ENCODE measurements at places on chromosomes 16 and 17.

GRCh38 chr16:49471038-49471727, 97.6 kb downstream of the C16orf78 start:
- no peak for DNase-seq

DNA sequence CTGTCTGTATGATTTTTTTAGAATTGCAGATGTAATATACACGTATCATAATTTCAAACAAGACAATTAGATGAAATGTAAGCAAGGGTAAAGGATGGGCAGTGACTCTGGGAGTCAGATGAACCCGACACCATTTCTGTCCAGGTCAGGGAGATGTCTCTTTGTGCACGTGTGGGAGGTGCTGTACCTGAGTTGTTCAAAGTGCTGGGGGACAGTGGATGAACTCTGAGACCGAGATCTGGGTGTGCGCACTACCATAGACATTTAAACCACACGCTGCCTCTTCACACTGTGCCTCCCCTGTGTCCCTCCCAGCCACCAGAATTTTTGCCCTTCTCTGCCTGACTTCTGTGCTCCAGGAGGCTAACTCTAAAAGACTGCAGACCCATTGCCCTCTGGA, 5.9 kb upstream of the RGS9 start:
- DNase-seq: no peak

DNA sequence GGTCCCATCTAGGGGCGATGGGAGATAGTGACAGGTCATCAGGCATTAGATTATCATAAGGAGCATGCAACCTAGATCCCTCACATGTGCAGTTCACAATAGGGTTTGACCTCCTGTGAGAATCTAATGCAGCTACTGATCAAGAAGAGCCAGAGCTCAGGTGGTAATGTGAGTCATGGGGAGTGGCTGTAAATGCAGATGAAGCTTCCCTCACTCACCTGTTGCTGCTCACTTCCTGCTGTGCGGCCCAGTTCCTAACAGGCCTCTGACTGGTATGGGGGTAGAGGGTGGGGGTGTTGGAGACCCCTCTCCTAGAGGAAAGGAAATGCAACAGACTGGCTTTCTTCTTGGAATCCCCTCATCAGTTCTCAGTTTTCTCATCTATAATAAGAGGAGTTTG, 131.4 kb downstream of the CA10 start:
- DNase-seq: no peak

- no peak for DNase-seq
Measured at GRCh38 chr17:68353111-68353521, 61.8 kb downstream of the ARSG start.

- no peak for DNase-seq
Measured at GRCh38 chr17:48644910-48645557, 18.9 kb upstream of the HOXB9 start.

DNA sequence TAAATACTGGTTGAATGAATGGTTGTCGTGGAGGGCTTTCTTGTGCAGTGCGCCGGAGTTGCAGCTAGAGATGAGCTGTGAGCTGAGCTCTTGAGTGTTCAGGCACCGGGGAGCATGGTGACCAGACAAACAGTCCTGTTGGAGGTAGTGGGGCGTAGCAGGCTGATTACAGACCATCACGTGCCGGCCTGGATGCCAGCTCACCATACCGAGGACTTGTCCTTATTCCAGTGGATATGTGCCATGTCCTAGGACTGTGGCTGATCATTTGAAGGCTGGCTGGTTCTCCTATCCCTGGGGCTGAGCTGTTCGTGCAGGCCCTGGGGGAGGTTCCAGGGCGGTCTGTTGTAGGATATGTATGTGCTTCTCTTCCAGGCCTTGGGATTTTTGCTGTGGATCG, 60.0 kb downstream of the ABCC1 start:
- DNase-seq: no peak

DNA sequence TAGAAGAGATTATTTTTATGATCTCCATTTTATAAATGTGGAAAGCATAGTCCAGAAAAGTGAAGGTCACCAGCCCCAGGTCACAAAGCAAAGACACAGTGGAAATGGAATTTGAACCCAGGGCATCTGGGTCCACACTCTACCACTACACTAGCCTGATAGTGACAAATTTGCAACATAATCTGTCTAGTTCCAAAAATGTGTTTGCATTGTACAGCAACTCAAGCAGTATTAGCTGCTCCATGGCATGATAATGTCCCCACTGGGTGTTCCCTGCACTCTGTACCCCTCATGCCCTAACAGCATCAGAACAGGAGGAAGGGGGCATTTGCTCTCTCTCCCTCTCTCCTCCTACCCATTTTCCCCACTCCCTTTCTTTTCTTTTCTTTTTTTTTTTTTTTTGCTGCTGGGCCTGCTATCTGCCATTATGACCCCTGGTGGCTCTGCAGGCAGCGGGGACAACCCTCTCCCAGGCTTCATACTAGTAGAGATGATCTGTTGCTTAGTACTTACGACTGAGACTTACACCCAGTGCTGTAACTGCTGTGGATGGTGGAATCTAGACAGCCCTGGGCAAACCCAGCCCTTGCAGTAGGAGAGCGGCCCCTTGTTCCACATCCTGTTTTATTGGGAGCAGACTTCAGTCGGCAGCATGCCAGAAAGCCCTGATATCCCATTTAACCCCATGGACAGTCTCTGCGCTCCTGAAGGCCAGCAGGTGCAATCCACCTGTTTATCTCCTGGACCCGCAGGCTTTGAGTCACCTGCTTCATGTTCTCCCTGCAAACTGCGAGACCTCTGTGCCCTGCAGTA, 306.3 kb downstream of the SOX9 start:
- no peak for DNase-seq

DNA sequence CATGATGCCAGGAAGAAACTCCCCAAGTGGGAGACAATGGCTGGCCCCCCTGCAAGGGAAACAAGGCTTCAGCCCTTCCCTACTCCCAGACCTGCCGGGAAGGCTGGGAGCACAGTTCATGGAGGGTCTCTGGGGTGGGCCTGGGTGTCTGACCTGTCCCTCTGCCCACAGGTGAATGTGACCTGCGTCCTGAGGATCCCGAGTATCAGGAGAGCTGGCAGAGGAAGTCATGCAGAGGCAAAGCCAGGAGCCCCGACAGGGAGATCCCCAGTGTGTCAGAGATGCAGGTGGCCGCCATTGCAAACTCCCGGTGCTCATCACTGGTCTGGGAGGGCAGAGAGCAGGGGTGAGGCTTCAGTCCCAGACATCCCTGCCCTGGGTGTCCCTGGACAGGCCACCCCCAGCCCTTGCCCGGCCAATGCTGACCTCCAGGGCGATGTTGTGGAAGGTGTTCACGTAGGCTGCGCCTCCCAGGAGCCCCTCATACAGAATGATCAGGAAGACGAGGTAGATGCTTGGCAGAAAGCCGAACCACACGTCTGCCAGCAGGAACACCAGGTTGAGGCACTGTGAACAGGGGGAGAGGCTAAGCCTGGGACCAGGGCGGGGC, 5.3 kb upstream of the NPIPB7 start:
- no peak for DNase-seq

GRCh38 chr17:19372866-19373504, 5.3 kb upstream of the MAPK7 start:
- no peak for DNase-seq

DNA sequence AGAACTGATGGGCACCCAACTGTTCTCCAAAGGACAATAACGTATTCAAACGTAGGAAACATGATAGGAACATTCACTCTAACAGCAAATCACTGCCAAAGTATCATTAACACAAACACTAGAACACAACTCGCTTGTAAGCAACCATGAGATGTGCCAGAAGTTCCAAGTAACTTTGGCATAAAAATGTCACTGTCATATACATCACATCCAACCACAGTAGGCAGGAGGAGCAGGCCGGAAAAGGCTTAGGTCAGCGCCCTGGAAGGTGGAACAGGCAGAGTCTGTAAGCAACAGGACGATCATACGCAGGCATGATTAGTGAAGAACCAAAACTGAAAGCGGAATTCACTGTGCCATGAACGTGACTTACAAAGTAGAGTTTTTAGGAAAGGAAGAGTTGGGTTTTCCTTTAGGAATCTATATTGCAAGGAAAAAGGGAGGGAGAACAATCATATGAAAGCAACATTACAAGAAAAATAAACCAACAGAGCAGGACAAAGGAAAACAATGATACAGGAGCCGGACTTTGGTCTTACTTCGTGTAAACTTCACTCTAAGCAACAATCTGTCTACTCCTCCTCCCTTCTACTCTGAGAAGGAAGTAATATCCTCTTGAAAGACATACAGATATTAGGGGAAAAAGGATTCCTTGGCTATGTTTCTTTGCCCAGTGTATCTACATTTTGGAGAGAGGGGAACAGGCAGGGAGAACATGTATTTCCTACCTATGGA, 52.3 kb downstream of the YWHAE start:
- no peak for DNase-seq

GRCh38 chr16:77014441-77014840, 176.5 kb upstream of the MON1B start:
- DNase-seq: no peak

DNA sequence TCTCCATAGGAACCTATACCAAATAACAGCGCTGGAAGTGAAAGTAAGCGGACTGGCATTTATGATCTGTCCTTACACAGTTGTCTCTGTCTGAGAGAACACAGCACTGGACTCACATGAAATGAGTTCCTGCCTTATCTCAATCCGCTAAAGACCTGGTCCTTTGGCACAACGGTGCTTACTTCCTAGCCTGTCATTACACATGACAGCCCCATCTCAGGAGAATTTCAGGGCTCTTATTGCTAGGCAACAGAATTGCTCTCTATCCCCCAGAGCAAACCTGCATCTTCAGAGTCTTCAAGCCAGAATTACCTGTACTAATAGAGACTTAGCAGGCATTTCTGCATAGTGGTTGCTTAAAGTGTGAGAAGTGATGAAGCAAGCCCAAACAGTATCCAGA, 4.3 kb downstream of the KCNJ2 start:
- no peak for DNase-seq

DNA sequence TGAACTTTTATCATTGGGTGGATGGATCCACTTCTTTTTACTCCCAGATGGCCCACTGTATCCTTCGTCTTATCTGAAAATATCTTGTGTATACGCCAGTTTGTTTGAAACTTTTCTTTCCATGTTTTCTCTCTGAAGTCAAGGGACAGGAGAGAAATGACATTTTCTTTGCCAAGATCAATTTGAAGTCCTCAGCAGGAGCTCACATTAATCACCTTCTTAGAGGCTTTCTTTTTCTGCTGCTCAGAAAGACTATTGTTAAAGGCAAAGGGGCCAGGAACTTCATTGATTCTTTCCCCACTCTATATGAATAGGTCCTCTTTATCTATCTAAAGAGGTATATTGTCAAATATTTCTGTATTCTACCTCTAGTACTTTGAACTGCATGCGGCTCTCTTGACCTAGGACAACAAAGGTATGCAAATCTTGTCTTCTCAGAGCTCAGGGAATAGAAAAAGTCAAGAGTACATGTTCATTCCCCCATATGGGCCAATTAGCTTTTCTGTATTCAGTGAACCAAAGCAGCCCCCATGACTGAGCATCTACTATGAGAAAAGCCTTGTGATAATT, 583.3 kb downstream of the HS3ST4 start:
- no peak for DNase-seq

GRCh38 chr17:48610282-48611211, at the start of gene HOXB7:
Gene HOXB7, minus strand, starts transcription at chr17:48611017. Its CDS starts 99 bp downstream, at chr17:48610918.
- no peak for DNase-seq

DNA sequence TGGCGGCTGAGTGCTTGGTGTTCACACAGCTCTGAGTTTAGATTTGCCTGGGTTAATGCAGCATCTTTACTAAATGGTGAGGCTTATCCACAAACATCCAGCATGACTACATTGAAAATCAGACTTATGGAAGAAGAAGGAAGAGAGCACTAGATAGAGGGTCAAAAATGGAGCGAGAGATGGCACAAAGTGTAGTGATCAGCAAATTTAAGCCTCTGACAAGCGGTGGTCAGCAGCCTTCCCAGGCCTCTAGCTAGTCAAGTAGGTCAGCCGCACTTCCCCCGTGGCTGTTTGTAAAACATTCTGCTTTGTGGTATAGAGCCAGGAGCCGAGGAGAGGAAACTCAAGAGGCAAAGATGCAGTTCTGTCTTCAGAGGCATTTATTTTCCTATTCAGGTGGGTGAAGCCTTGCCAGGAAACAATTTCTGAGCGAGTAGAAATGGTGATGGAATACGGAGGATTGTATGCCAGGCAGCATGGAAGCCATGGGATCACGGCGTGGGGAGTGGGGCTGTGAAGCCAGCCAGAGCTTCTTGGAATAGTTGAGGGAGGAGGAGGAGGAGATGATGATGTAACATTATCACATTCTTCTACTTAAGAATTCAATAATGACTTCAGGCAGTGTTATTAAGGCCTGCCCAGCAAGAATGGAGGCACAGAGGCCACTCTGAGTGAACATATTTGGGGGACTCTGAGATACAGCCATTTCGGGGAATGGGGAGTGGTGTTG, 118.9 kb downstream of the MSI2 start:
- no peak for DNase-seq

DNA sequence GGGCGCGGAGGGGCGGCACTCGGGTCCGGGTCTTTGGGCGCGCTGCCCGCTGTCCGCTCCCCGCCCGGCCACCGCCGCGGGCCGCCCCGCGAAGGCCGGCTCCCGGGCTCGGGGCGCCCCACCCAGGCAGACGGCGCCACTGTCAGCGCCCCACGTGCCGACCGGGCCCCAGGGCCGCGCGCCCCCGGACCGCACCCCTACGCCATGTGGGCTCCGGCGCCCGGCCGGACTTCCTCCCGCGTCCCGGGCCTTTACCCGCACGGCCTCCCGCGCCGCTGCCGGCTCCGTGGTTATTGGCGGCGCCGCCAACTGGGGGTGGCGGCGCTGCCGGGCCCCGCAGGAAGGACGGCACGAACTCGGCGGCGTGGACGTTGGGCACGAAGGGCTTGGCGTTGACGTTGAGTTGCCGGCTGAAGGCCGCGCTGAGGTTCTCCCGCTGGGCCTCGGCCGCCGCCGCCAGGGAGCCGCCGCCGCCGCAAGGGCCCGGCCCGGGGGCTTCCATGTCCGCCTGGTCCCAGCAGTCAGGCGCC, 577 bp downstream of the GSPT1 start:
- peak; percentile 31 for DNase-seq

GRCh38 chr16:50613281-50613963, 65.2 kb downstream of the NKD1 start:
- no peak for DNase-seq

DNA sequence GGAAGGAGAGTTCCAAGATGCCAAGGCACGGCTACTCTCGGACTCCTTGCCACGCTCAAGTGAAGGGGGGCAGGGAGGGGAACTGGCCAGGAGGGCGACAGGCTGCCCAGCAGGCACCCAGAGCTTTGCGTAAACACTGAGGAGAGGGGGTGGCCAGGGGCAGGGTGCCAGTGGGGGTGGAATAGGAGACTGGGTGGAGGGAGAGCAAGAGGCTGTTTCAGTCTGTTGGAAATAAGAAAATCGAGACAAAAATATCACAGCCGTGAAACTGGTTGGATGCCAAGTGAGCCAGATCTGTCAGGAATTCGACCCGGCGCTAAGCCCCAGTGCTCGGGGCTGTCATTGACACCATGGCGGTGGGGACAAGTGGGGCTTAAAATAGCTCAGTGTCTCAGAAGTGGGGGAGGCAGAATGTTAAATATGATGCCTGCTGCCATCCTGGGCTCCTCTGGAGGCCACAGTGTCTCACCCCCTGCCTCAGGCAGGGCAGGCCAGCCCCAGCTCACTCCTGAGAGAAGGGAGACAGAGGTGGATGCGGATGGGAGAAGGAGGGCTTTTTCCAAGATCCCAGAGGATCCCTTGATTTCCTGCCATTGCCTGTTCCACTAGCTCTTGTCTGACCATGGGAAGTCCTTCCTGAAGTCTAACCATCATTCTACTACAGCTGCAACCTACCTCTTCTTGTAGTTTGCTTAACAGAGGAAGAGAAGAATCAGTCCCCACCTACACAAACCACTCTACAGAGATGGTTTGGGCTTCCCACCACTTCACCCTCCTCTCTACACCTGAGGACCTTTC, 9.5 kb downstream of the PNMT start:
- no peak for DNase-seq

Data from activated naive CD4-positive, alpha-beta T cell (primary cell).